Esophagus squamous epithelium (tissue), 5 donors: ENCODE measurements at places on chromosomes 12 and 14.

GRCh38 chr12:16300122-16300521, 22.6 kb upstream of the SLC15A5 start:
- no peak for DNase-seq

- DNase-seq = no peak
Measured at GRCh38 chr14:56044196-56044595, 74.0 kb upstream of the PELI2 start.

DNA sequence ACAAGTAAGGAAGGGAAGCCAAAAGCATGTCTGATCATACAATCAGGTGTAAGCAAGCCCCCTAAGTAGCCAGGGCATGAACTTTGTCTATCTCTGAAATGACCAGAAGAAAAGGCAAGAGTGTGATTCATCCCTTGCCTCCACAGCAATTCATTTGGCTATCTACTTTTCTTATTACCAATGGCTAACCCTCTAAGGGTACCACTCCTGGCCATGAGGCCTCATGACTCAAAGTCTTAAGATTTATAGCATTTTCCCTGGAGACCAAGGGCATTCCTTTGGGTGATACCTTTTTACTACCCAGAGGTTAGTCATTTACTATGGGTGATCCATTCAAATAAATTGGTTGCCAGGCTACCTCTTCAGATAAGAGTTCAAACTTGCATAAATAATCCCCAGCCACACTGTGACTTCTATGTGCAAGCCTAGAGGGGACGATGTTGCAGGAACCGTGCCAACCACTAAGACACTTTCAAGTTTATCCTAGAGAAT, 1.5 kb upstream of the LGALS3 start:
- DNase-seq = no peak

GRCh38 chr12:127273626-127274025, 993.3 kb upstream of the TMEM132C start:
- no peak for DNase-seq
